ENCODE measurements at places on chromosomes 6 and 20.

DNA sequence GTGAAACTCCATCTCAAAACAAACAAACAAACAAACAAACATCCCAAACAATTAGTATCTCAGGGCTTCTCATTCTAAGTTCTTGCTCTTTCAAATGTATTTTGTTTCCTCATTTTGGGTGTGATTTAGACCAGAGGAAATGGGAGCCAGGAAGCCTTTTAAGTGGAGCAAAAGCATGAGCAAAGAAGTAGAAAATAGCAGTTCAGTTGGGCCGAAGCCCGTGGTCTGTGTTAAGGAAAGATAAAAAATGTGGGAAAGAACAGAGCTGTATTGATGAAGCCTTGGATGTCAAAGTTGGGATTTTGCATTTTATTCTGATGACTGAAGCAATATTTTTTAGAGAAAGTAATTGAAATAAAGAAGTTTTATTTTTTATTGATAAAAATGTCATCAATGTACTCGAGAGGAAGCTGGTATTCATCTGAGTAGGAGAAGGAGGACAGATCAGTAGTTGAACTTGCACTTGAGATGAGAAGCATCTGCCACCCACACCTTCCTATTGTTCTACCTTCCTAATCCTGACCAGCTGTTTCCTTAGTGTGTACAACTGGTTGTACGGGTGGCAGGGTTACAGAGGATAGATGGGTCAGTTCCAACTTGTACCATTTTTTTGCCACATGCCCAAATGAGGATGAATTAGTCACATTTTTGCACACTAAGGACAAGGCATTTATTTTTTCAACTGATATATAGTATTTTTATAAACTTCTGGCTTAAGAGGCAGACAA, 56.1 kb downstream of the KIAA0408 start:
- DNase-seq = no peak

DNA sequence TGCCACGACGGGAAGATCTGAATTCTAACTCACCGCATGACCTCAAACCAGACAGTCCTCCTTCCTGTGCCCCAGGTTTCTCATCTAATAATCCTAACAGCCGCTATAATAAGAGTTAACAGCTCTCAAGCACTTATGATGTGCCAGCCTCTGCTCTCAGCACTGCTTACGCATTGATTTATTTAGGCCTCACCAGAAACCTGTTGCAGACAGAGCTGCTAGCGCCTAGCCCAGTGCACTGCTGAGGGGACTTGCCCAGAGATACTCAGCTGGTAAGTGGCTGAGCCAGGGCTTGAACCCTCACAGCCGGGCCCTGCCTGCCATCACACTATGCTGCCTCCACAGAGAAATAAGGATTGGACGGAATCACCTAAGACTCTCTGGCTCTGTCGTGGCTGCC, 37.7 kb downstream of the GRM4 start:
- no peak for DNase-seq

DNA sequence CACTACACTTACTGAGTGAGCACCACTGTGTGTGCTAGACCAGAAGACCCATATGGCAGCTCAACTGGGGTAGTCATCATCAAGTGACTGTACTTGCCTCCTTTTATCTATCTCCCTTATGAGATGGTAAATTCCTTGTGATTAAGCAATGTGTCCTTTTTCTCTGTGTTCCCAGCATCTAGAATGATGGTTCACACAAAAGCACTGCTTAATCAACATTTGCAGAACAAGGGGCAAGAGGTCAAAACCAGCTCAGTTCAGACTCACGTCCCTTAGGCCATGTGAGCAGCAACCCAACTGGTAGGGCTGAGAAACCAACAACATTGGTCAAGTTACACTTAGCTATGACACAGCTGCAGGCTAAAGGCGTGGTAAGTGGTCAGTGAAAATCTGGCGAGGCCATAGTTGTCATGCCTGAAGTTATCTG, 10.0 kb downstream of the TRAM2 start:
- no peak for DNase-seq

GRCh38 chr6:39339868-39340550, 17.5 kb upstream of the KCNK16 start:
- DNase-seq = peak; percentile 84

DNA sequence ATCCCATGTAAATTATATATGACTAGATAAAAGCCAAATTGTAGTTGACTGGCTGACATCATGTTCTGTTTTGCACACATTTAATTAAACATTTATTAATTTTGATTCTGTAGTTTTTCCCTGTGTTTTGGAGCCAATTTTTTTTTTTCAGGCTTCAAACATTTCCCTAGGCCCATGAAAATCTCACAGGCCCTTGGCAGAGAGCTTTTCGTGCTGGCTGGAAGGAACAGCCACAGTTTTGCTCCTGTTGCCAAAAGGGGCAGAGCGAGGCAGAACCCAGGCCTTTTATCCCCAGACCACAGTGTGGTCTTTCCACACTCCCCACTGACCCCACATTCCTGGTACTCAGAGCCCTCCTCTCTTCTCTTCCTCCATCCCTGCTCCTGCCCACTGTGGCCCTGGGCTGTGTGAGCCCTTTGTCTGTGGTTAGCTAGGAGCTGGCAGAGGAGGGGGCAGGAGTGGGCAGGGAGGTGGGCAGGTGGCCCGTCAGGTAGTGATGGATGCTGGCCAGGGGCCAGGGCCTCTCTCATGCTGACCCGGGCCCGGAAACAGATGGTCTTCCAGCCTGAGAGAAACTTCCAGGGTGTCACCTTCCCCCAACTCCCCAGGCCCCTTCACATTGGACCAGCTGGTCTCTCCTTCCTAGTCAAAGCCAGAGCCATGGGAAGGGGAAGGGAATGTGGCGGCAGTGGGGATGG, 19.4 kb upstream of the CCM2L start:
- no peak for DNase-seq

GRCh38 chr20:63966944-63967322, 2.8 kb downstream of the ZNF512B start:
- no peak for DNase-seq

GRCh38 chr6:30267423-30267822, 54.2 kb upstream of the TRIM26 start:
- DNase-seq = no peak

- no peak for DNase-seq
Measured at GRCh38 chr6:74925683-74926082, 280.2 kb downstream of the COL12A1 start.

DNA sequence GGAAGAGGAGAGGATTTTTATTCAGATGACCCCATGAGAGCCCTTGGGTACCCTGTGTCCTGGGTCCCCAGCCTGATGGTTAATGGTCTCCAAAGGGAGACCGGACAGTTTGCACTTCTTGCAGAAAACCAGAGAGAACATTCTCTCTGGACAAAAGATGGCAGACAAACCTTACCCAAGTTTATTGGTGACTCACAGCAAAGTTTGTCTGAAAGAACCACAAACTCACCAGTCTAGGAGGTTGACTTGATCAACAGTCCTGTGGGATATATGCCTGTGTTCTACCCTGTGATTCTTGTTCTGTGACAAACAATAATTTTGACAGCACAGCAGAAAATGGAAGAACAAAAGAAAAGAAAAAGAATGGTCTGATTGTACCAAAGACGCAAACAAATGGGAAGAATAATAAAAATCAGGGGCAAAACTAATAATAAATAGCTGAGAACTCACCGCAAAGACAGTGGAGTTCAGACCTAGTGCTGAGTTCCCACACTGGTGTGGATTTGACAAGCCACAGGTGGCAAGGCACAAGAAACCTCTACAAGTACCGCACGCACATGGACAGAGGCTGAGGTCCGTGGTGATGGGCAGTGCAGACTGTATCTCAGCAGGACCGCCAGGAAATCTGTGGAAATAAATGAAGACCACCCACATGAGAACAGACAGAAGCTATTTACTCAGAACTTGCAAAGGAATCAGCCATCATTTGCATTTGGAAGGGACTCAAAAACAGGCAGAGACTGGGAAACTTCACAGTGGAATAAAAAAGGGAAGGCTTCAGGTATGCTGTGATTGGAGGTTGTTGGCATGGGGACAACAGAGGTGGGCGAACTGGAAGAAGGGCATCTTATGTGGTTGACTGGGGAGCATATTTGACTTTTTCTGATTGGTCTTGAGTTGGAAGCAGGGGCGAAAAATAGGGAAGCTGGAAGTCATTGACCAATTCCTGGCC, 246.3 kb upstream of the RNF24 start:
- no peak for DNase-seq

GRCh38 chr6:63804381-63804956, 168.9 kb downstream of the PHF3 start:
- no peak for DNase-seq

- DNase-seq = peak; percentile 75
Measured at GRCh38 chr6:3247255-3248146, 11.2 kb upstream of the PSMG4 start.

DNA sequence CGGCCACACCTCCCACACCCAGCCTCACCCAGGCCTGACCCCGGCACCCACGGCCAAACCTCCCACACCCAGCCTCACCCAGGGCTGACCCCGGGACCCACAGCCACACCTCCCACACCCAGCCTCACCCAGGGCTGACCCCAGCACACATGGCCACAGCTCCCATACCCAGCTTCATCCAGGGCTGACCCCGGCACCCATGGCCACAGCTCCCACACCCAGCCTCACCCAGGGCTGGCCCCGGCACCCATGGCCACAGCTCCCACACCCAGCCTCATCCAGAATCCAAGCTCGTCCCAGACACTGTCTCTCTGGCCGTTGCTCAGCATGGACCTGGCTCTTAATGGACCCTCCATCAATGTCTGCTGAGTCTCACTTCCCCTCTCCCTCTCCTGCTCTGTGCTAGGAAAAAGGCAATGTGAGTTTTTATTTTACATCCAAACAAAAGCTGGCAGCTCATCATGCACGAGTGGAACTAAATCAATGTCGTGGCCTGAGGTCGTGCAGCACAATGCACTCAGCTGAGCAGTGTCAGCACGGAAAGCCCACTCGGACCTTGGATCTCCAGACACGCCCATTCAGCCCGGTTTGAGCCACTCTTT, 36.1 kb downstream of the NINL start:
- DNase-seq = no peak

- DNase-seq = peak; percentile 12
Measured at GRCh38 chr20:63290677-63291472, 2.1 kb upstream of the COL20A1 start.

DNA sequence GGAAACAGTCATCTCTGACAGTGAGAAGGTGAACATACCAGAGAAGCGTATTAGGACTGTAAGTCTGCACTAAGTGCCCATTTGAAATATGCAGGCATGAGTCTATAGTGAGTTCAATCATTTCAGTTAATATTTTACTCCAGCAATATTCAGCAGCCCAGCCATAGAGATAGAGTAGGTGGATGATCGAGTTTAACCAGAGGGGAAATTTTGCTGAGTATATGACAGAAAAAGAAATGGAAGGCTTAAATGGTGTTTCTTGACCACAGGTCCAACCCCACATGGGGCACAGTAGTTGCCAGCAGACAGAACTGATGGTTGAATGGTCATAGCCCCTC, 39.8 kb downstream of the KIF6 start:
- DNase-seq = no peak

GRCh38 chr20:44616604-44616964, 34.2 kb downstream of the PKIG start:
- no peak for DNase-seq

GRCh38 chr6:43788301-43788700, 18.3 kb downstream of the VEGFA start:
- DNase-seq = no peak

DNA sequence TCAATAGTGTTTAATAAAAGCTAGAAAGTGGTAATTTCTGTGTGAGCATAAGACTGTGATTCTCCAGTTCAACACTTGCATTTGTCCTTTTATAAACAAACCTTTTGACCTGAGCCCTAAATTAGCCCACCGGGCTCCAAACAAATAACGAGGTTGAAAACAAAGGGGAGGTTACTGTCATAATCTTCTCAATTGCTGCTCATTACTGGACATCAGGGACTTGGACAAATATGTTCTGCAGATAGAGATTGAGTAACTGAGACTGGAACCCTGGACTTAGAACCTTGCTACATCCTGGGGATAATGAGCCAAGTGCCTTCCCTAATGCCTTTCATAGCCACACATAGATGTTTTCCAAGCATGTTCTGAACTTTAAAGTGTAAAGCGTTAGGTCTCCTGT, 84.2 kb upstream of the PCSK2 start:
- DNase-seq = peak; percentile 25

- no peak for DNase-seq
Measured at GRCh38 chr6:116550796-116551195, 2.8 kb upstream of the CALHM4 start.

DNA sequence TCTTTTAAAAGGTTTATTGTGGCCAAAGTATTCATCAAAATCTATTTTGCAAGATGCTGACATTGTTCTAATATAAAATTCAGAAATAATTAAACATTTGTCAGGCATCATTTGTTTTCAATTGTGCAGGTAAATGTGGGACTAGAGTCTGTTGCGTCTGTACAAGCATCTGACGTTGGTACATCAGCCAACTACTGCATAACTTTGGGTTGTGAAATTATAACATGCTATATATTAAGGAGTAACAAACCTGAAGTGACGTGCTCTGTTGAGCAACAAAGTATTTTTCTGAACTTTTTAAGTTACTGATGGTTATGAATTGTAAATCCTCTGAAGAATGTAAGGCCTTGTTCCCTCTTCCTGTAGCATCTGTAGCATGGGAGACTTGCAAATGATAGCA, 66.0 kb downstream of the RNF182 start:
- no peak for DNase-seq

- peak; percentile 84 for DNase-seq
Measured at GRCh38 chr6:2749969-2750600, 637 bp downstream of the MYLK4 start.

DNA sequence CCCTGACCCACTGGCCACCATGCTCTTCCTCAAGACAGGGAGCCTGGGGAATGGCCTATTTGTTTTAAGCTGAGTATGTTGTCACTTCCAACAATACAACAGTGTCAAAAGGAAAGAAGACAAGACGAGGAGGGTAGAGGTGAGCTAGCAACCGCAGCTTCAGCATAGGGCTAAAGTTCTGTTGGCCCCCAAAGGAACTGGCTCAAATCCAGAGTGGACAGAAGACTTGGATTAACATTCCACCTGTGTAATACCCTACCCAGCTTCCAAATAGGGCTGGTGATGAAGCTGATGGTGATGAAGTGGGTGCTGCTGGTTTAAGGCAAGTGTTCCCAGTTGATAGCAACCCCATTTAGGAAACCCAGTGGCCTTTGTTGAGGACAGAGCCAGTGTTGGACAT, 31.7 kb upstream of the KCNK5 start:
- no peak for DNase-seq

DNA sequence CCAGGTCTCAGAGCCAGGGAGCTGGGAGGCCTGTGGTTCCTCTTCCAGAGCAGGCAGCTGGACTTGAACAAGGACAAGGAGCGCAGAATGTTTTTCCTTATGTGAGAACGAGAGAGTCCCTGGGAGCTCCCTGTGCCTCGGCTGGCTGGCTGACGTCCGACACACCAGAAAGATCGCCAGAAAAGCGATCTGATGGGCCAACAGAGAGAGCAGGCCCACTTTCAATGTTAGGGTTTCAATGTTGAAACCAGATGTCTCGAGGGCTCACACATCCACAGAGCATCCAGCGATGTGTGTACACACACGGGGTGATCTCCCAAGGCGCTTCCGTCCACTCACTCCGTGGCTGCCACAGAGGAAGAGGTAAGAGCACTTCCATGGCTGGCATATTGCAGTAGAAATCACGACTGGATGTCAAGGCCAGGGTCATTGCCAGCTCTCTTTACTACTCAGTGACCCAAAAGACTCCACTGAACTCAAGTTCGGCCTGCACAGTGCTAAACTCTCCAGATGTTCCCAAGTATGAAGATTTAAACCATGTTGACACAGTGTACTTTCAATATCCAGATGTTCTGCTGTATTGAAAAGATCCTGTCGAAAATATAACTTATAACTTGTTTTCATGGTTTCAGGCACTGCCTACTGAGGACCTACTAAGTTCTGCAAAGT, 70.8 kb upstream of the FOXC1 start:
- DNase-seq = no peak

- no peak for DNase-seq
Measured at GRCh38 chr20:58458342-58459057, 56.7 kb downstream of the APCDD1L start.
